ENCODE measurements at places on chromosomes 3 and 15.

GRCh38 chr15:70089692-70089971 lies 8.1 kb downstream of the TLE3 start:
- no peak for DNase-seq

- no peak for DNase-seq
These were observed 14.4 kb upstream of the CLDN1 start for GRCh38 chr3:190336516-190337189.

DNA sequence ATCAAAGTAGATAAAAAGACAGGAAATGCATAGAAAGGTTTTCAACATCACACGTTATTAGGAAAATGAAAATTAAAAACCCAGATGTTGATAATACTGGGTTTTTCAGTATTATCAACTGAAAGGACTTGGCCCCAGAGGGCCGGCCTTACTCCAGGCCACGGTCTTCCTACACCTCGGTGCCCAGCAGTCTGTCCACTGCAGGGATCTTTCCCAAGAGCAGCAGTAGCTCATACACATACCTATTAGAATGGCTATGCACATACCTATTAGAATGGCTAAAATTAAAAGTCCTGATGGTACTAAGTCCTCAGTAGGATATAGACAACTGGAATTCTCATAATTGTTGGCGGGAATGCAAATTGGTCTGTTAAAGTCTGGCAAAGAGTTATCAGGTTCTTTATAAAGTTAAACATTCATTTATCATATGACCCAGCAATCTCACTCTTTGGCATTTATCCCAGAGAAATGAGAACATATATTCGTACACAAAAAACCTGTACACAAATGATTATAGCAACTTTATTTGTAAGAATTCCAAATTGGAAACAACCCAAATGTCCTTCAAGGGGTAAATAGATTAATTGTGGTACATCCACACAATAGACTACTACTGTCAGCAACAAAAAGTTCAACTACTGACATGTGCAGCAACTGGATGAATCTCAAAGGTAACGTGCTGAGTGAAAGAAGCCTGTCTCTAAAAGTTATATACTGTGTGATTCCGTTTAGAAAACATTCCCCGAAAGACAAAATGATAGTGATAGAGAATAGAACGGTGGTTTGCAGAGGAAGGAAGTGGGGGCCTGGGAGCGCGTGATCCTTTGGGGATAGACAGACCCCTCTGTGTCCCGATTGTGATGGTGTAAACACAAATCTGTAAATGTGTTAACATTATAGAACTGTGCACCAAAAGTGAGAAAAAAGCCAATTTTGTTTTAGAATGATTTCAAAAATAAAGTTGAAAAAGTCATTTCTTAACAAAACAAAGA lies 62.3 kb downstream of the MCTP2 start:
- no peak for DNase-seq

GRCh38 chr3:126528800-126529541 lies 5.0 kb downstream of the CHST13 start:
- no peak for DNase-seq

DNA sequence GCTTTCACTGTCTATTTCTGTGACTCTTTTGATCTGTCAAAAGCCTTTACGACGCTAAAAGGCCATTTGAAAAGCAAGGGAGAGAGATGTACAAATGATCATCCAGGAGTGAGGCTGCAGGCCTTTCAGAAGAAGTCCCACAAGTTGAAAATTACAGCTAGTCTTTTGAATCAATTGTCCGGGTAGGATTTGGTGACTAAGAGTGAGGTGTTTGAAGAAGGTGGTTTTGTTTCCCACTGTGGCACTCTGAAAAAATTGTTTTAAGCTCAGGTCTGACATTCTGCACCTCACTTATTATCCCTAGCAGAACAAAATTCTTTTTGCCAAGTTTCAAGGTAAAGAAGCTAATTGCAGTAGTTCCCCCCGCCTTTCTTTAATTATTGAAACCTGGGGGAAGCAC lies 50.8 kb upstream of the TMEM108 start:
- no peak for DNase-seq

GRCh38 chr3:67947808-67948508 lies 293.5 kb upstream of the SUCLG2 start:
- DNase-seq: no peak

DNA sequence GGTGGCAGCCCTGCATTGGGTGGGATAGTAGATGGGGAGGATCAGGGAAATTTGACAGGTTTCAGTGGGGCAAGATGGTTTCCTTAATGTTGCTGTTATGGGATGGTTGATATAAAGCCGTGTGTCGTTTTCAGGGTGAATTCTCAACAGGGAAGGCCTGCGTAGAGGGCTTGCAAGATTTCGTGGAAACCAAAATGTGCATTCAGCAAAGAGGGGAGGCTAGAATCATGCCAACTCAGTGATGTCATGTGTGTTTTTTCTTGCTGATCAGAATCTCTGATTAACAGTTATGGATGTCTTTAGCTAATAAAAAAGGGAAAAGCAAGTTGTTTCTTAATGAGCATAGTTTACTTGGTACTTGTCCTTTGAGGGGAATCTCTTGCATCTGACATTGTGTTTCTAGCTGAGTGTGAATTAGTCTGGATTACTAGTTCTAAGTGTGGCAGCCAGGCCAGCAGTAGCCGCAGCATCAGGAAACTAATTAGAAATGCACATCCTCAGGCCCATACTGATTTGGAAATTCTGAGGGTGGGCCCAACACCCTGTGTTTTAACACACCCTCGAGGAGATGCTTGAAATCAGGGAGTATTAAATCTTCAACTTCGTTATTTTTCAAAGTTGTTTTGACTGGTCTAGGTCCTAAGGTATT lies 24.8 kb downstream of the MRAS start:
- no peak for DNase-seq

DNA sequence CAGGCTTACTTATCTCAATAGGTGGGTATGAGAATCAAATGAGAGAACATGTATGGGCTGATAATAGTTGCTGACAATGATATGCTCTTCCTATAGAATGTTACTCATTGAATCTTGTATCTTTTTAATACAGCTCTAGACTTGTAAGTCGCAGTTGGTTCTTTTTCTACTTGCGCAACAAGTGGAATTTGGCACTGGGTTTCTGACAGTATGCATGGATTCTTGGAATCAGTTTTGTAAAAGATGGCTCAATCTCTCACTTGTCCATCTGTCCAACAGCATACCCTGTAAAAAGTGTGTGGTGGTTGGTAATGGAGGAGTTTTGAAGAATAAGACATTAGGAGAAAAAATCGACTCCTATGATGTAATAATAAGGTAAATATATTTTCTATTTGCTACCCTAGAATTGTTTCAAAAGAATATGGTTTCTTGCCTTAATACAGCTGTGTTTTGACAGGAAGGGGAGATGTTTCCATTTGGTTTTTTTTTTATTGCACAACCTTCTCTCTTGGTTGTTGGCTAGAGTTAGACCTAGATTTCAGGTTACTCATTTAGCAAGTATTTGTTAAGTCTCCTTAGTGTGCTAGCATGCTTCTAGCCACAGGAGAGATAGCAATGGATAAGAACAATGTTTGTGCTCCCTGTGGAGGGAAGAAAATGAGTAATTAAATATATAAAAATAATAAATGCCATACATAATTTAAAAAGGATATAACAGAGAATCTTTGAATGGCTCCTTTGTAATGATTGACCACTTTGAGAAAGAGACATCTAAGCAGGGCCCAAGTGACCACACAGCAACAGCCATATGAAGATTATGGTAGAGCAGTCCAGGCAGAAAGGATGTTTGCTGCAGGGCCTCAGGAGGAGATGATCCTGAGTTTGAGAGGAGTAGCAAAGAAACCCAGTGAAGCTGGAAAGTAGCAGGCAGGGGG lies 21.8 kb downstream of the ST3GAL6 start:
- DNase-seq: no peak

DNA sequence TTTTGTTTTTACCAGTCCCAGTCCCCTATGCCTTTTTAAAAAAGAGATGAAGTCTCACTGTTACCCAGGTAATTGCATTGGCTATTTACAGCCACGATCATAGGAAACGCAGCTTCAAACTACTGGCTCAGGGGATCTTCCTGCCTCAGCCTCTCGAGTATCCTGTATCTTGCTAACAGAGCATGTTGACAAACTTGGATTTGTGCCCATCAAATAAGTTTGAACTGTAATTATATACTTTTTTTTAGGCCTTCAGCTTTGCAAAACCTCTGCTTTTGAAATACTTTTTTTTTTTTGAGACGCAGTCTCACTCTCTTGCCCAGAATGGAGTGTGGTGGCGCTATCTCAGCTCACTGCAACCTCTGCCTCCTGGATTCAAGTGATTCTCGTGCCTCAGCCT lies 3.0 kb upstream of the EDEM1 start:
- DNase-seq: no peak

- no peak for DNase-seq
These were observed 192.7 kb upstream of the SLC2A2 start for GRCh38 chr3:171219258-171219657.

- no peak for DNase-seq
These were observed 77.6 kb upstream of the PROK2 start for GRCh38 chr3:71862371-71863140.

DNA sequence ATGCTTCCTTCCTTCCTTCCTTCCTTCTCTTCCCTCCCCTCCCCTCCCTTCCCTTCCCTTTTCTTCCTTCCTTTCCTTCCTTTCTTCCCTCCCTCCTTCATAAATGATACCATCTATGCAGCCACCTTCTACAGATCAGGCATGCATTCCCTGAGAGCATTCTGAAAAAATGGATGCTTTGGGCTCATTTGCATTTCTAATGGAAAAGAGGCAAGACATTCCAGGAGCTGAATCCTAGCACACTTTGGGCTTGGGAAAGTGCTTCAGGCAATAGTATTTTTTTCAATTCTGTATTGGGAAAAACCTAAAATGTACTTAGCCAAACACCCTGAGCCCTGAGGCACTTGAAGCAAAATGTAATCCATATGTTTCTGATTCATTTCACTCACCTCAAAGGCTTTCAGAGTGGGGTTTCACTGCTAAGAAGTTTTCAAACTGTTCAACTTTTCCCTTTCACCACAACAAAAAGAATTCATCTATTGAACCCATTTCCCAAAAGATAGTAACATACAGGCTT lies 220.1 kb upstream of the RORA start:
- DNase-seq: no peak

DNA sequence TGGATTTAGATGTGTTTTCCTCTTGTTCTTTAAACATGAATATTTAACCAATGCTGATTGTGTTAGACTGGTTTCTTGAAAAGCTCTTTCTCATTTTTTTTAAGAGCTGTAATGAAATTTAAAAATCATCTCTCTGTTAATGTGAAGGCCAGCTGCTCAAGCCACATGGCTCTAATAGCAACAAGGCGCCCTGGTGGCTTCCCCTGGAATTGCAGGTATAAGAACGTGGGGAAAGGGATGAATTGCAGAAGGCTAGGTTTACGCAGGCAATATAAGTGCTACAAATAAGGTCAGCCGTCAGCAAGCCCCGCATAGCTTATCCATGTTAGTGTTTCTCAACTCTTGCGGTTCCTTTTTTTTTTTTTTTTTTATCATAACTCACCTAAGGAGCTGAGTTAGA lies 108.5 kb downstream of the SAMMSON start:
- no peak for DNase-seq

- no peak for DNase-seq
These were observed 152.8 kb upstream of the TBL1XR1 start for GRCh38 chr3:177350121-177350520.

GRCh38 chr3:57155310-57155643 lies 9.9 kb downstream of the IL17RD start:
- DNase-seq: no peak

DNA sequence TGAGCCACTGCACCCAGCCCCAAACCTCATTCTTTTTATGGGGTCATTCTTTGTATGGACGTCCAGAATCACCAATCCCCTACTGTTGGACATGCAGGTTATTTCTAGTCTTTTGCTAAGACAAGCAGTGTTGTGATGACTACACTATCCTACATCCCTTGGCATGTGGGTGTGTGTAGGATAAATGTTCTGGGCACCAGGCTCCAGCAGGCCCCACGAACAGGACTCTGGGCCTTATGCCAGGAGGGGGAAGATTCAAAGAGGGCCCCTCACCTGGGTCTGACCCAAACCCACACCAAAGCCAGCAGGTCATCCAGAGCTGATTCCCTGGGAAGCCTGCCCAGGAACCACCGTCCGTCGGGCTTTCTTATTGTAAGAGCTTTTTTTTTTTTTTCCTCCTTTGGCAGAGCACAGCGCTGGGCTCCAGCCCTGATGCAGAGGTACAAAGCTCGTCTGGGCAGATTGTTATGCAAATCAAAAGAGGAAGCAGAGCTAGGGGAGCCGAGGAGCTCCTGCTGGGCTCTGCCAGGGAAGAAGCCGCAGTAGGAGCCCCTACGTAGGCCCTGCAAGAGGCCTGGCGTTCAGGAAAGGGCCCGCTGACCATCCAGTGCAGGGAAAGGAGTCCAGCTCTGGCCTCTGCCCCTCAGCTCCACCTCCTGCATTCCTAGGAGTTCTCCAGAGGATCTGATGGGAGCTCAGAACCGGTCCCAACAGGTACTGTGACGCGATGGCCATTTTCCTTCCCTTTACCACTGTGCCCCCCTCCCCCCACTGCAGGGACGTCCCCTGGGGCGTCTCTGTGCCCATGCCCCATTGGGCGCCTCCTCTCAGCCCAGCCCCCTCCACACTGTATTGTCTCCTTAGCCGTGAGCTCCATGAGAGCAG lies 29.0 kb upstream of the FURIN start:
- DNase-seq: no peak

DNA sequence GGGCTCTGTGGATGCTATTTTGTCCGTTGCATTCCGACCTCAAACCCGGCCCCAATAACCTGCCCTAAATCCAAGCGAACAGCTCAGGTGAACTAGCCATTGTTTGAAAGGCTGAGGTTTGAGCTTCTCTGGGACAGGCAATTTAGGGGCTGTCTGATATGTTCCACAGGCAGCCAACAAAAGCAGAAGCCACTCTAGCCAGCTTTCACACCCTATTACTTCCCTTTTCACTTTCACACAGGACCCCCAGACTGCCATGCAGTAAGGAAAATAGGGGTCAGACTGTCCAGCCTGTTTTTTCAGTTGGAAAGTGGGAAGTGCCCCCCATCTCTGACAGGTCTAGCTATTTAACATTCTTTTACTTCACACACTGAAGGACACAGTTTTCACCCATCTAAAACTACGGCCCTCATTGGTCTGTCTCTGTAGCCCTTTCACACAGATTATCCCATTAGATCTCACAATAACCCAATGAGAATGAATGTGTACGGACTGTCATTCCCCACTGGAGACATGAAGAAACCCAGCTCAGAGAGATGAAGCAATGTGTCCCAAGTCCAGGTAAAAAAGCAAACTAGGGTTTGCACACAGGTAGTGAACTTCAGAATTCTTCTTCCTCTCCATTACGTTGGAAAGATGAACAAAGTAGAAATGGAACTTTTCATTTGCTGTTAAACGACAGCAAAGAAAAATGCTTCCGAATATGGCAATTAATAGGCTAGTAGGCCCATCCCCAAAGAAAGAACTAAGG lies 1.9 kb downstream of the CCDC12 start:
- DNase-seq: no peak

GRCh38 chr15:72117486-72118016 lies 399 bp downstream of the MYO9A start:
- DNase-seq: peak; percentile 90

GRCh38 chr15:41331833-41332193 lies 578 bp downstream of the OIP5 start:
- DNase-seq: no peak

- no peak for DNase-seq
These were observed 687.4 kb upstream of the CFAP20DC start for GRCh38 chr3:59737241-59737640.

GRCh38 chr15:82158811-82159210 lies 103.7 kb downstream of the EFL1 start:
- no peak for DNase-seq

GRCh38 chr15:80266113-80266512 lies 14.1 kb upstream of the CTXND1 start:
- no peak for DNase-seq

All from SW 1271 (cell line).